ENCODE measurements at places on chromosomes 1 and 21.

DNA sequence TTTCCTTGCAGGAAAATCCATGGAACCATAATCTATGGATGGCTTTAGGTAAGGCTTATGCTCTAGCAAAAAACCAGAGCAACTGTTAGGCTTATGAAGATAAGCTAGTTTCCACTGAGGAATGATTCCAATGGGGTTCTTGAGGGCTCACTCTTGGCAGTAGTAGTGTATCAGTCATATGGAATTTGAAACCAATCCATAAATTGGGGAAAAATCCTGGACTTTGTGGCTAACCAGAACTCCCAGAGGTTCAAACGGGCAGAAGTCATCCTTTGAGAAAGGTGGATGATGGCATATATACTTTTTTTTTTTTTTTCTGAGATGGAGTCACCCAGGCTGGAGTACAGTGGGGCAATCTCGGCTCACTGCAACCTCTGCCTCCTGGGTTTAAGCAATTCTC is 54.2 kb upstream of the ATF3 start:
- DNase-seq = no peak

DNA sequence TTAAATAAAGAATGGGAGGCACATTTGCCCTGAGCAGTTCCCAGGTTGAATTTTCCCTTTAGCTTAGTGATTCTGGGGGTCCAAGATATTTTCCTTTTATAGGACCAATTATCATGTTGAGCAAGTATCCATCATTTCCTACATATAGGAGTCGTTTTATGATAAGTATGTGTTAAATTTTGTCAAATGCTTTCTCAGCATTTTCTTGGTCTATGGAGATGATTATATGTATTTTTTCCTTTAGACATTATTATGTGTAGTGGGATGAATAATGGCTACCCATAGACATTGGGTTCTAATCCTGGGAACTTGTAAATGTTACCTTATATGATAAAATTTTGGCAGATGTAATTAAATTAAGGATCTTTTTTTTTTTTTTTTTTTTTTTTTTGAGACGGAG is 128.7 kb downstream of the LMO4 start:
- no peak for DNase-seq

- DNase-seq = no peak
Observed at GRCh38 chr1:29893046-29893723, 656.9 kb downstream of the PTPRU start.

DNA sequence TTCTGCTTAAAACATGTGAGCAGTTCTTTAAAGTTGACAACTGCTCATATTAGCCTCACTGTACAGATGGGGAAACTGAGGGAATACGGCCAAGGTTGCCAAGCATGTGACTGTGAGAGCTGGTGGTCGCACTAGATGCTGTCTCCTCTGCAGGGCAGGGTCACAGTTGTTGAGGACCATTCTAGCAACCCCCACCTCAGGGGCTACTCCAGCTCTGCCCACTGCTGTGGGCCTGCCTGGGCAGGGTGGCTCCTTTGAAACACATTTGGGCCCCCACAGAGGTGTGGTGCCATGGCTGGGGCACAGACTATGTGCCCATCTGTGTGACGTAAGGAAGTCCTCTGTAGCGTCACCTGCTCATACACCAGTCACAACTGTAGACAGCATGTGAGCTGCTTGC is 779 bp downstream of the THEM5 start:
- DNase-seq = no peak

GRCh38 chr1:53959664-53960250 is 13.6 kb downstream of the LRRC42 start:
- DNase-seq = no peak
